Esophagus squamous epithelium (tissue), 5 donors: ENCODE measurements at places on chromosomes 11 and 22.

DNA sequence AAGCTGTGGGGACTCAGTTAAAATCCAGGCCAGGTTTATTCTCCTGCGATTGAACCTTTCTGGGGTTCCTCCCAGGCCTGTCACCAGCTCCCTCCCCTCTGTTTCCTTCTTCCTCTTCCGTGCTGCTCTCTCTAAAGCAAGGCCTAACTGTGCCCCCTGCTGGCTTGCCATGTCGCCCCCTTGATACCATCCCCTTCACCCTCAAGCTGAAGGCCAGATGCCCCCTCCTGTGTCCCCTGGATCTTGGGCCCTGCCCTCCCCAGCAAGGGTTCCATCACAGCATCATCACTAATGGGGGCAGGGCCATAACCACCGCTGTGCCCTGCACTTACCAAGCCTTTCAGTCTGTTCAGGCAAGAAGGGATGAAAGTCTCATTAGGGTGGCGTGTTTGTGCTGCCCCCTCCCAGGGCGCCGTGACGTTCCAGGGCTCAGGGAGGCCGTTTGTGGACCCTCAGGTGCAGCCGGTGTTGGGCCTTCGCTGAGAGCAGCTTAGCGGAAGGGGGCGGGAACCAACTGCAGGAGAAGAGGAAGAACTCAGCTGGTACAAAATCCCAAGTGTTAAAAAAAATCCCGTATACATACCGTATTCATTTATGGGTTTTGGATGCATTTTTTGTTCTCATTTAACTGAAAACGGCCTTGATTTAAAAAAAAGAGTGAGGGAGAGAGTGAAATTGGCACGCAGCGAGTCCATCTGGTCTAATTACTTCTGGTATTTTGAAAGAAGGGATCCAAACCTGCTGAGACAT is 69.9 kb downstream of the MPPED1 start:
- no peak for DNase-seq

GRCh38 chr22:25100948-25101347 is 98.7 kb upstream of the CRYBB3 start:
- DNase-seq: no peak

DNA sequence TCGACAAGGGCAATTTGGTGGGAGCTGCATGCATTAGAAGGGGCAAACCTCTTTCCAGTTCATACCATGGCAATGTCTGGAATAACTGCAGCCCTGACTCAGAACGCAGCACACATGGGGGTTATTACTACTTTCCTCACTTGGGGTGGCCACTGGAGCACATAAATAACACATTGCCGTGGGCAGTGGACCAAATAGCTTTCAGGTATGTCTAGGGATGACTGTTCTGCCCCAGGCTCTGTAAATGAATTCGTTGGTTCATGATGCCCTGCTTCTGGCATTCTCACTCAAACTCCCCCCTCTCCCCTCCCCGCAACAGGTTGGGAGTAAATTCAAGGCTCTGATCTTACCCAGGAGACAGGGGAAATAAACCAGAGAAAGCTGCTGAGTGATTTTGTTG is 238.0 kb upstream of the PLET1 start:
- DNase-seq: no peak

DNA sequence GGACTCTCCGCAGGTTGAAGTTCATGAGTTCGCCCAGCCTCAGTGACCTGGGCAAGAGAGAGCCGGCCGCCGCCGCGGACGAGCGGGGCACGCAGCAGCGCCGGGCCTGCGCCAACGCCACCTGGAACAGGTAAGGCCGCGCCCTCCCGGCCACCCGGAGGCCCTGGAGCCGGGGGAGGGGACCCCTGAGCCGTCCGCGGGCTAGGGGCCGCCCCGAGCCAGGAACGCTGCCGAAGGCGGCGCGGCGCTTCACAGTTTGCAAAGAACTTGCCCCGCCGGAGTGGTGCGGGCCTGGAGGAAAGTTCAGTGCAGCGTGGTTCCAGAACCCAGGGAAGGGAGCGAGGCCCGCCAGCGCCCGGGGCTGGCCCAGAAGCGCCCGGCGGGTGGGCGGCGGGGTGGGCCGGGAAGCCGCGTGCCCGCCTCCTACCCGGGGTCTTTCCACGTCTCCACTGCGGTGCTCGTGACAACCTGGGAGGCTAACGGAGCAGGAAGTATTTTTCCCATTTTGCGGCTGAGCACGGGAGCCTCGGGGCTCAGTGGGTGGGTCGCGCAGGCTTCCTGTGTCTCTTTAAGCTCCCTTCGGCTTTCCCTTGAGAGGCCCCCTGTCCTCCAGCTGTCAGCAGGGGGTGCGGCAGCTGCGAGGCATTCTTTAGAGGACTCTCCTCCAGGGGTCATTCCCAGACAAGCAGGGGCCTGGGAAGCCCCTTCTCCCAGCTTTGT is 635 bp downstream of the PRR5 start:
- no peak for DNase-seq

- DNase-seq: no peak
Measured at GRCh38 chr11:100761841-100762240, 74.8 kb downstream of the ARHGAP42 start.

- DNase-seq: no peak
Measured at GRCh38 chr11:17606233-17607082, 59.4 kb downstream of the OTOG start.

DNA sequence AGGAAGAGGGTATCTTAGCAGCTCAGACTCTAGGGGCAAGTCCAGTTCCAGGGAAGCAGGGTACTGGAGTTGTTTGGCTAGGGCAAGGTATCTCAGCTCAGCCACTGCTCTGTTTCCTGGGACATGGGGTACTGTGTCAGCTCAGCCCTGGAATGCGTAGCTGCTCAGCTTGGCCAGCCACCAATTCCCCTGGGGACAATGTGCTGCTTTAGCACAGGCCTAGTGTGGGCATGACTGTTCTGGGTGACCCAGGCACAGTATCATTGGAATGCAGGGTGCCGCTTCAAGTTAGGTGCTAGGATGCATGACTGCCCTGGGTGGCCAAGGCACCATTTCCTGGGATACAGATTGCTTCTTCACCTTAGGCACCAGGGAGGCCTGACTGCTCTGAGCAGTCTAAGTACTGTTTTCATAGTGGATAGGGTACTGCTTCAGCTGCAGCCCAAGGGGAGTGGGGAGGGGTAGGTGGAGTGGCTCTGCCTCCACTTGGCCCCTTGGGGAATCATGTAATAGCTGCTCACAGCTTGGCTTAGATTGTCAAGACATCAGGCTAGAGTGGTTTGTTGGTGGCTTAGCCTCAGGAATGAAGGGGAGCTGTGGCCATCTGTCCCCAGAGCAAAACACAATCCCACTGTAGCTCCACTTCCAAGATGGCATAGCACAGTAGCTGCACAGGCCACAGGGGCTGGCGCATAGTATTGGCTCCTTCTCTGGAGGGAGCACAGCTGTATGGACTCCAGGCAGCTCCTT is 36.0 kb downstream of the MADD start:
- no peak for DNase-seq
